Left ventricle myocardium superior (tissue), 1 donor: ENCODE measurements at places on chromosomes 2 and 18. TPM values are rescaled to one million over a fixed set of nuclear protein-coding genes. Genes with fewer than 3 reads are reported as not detected.

Gene AGAP1
- total RNA-seq = 22.3 TPM

DNA sequence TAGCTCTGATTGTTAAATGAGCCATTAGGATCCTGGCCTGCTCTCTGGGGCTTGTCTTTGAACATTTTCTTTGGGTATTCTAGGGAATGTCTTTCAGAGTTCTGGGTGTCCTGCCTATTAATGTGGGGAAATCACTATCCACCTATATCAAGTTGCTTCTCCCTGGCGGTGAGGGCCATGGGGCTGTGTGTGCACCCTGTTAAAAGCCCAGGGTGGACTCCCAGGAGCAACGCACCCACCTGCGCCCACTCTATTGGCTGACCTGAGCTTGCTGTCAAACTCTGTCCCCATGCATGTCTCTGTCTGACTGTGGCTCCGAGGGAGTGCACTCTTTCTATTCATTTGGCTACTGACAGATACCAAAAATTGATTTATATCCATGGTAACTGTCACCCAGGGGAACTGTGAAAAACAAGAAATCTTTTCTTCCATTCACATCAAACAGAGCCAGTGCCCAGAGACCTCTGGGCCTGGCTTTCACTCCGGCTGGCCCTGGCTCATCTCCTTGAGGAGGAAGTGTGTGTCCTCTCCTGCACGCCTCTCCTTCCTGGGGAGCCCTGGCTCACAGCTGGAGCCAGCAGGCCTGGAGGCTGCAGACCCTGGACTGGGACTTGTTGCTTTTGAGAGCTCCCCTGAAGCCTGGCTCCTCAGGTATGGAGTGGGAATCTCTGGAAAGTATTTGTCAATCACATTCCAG is 10.5 kb upstream of the TOGARAM2 start:
- DNase-seq = no peak

Gene UBE2E3
- total RNA-seq = 57.5 TPM

DNA sequence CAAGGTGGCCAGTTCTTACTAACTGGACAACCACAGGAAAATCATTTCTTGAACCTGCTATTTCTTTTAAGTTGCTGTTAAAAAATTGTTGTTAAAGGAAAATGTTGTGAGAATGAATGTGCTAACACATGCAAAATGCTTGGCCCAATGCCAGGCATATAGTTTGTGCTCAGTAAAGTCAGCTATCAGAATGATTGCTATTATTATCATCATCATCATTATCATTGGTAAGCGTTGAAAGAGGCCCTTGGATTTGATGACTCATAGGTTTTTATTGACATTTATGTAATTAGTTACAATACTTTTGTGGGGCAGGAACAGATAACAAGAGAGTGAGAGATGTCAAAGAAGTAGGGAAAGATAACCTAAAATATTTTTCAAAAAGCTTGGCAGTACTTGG is 394.2 kb upstream of the ZEB2 start:
- DNase-seq = no peak

DNA sequence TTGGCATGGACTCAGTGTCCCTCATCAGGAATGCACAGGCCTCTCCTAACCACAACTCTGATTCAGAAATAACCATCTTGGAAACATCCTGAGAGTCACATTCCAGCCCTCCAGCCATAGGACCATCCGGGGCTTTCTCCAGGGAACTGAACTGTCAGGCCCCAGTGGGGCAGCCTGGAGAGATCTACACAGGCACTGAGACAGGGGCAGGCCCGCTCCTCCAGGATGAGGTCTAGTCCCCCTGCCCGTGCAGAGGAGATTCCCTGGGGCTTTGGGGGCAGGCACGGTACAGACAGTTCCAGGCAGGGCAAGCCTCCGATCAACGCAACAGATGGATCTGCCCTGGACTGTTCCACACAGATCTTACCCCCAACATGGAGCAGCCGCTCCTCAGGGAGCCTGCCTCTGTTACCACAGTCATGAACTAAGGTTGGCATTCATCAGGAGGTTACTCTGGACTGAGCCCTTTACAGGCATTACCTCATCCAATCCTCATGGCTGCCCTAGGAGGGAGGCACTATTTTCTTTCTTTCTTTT is 12.0 kb downstream of the KCNK3 start:
- no peak for DNase-seq

DNA sequence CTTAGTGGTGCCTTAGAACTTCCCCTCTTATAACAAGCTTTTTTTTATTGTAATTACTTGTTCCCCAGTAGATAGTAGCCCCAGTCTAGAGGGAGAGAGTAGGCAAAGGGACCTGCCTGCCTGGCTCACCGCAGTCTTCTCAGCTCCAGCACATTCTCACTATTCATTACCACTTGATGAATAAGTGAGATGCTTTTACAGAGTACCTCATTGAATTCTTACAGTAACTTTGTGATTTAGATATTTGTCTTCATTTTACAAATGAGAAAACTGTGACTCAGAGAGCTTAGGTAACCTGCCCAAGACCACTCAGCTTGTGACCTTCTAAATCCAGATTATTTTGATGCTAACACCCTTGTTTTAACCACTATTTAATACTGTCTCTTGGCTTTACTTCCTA is 77.8 kb downstream of the CHRNA1 start:
- DNase-seq = no peak
